ENCODE measurements at places on chromosomes 7 and 10.

DNA sequence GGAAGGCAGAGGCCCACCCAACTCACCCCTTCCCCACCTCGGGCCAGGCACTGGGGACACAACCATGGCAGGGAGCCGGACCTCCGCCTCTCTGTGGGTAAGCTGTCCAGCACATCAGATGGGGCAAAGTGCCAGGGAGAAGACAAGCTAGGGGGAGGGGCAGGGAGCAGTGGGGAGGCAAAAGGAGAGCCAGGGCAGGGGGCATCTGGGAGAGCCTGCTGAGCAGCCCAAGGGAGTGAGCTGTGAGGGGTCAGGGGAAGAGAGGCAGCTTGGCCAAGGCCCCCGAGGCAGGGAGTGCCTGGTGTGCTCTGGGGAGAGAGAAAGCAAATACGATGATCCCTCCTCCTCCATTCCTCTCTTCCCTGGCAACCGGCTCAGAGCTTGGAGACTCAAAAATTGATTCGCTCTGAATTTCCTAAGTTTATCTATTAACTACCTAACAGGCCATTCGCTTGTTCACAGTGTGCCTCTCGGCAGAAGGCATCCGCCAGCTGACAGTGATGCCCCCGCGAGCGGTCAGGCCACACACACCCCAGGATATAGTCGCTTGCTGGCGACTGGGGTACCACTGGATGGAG, 4.5 kb downstream of the CAMK2B start:
- DNase-seq = no peak

- no peak for DNase-seq
Measured at GRCh38 chr10:34553747-34554146, 261.3 kb downstream of the PARD3 start.

DNA sequence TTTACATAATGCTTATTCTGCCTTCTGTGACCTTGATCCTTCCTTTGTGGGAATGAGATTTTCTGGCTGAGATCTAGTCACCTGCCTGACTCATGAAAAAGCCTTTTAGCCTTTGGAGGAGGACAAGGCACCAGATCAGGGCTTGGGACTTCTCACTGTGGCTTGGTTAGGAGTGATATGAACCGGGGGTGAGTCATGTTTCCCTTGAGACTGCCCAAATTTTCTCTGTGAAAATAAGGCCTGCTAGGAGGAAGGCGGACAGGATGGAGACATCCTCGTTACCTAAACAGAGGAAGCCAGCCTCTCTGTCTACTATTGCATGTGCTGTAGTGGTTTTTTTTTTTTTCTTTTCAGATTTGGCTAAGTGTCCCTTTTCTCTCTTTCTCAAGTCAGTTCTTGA, 57.8 kb downstream of the EVX1 start:
- DNase-seq = no peak

DNA sequence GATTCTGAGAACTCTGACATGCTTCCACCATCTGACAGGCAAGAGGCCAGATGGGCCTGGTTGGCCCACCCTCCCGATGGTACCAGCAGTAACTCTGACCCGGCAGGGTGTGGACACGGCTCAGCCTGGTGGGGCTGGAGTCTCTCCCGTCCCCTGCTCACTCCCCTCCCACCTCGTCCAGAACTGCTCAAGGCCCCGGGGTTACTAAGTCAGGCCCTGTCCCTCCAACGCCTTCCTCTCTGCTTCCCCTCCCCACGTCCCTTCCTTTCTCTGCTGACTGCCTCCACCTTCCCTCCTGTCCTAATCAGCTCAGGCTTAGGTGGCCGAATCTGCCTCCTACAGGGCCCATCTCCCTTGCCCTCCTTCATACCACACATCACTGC, 12.5 kb downstream of the CALML5 start:
- no peak for DNase-seq

DNA sequence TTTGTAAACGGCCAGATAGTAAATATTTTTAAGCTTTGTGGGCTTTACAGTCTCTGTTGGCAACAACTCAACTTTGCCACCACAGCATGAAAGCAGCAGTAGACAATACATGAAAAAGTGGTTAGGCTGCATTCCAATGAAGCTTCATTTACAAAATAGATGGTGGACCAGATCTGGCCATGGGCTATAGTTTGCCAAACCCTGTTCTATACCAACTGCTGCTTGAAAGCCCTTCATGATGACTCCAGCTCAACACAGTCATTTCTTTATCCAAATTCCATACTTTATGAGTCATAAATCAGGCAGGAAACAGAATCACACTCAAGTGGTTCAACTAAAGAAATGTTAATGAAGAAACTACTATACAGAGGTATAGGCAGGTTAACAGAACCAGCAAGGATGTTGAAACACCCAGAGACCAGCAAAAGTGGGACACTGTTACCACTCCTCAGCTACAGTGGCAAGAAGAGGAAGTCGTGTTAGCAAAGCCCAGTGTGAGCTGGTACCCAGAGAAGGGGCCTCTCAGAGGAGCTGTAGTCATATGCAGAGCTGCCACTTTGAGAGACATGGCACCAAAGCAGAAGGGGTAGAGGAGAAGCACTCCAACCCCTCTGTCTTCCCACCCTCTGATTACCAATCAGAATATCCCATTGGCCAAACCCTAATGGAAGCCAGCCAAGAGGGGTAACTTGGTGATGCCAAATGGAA, 72.5 kb downstream of the PRLHR start:
- no peak for DNase-seq

GRCh38 chr7:101972627-101973026, 155.2 kb downstream of the CUX1 start:
- no peak for DNase-seq
